ENCODE measurements at places on chromosomes 2 and 18.

DNA sequence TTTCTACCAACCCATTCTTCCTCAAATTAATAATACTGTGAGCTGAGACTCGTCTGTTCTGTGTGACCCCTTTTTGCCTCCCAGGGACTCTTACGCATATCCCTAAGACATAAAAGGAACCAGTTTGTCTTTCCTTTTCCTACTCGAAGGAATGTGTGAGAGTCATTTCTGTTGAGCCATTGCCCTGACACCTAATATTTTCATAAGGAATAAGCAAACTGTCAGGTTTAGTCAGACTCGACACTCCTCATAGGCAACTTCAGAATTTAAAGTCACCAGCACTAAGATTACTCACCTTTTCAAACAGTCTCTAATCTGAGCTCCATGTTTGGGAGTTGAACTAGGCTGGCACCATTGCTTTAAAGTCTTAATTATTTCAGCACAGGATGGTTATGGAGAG is 305.5 kb downstream of the IKZF2 start:
- DNase-seq, result no peak

GRCh38 chr2:45494275-45494977 is 116.6 kb downstream of the SRBD1 start:
- peak; percentile 40 for DNase-seq

DNA sequence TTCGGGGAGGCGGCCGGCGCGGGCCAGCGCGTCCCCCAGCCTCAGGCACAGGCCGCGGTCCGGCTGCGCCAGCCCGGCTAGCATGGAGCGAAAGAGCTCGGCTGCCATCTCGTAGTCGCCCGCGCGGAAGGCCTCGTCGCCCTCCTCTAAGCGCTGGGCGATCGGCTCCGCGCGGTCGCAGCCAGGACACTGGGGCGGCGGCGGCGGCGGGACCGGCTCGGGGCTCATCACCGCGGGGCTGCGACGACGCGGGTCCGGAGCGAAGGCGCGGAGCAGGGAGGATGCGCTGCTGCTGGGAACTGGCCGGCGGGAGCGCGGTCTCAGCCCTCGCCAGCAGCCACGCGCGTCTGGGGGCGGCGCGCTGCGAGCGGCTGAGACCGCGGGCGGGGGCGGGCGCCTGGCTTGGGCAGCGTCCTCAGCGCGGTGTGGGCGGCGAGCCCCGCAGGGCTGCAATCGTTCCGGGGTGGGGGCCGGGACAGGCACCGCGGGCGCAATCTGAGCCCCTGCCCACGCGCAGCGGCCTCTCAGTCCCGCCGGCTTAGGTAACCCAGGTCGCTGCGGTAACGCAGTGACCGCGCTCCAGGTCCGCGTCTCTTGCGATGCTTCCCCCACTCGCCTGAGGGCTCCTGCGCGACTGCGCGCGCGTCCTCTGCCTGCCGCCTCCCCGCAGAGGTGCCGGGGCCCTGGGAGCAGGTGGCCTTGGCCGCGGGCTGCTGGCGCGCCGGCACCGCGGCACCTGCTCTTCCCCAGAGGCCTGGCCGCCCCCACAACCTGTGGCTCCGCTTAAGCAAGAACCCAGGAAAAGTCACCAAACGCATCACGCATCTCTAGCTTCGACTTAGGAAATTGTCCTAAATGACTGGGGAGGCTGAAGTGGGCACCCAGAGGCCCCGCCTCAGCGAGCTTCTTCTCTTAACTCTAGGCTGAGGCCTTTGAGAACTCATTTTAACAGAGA is at the start of gene LONRF2:
Gene LONRF2, minus strand, starts transcription at position 636 of the 955 bp plus-strand sequence. Its CDS starts 408 bp downstream, at position 228.
- DNase-seq, result no peak

DNA sequence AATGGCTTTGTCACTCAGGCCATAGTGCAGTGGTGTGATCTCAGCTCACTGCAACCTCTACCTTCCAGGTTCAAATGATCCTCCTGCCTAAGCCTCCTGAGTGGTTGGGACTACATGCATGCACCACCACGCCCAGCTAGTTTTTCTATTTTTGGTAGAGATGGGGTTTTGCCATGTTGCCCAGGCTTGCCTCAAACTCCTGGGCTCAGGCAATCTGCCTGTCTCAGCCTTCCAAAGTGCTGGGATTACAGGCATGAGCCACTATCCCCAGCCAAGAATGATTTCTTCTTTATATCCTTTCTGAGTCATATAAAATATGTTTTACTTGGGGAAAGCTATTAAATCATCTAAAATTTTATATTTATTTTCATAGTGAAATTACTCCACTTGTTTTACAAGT is 61.3 kb downstream of the CYBRD1 start:
- no peak for DNase-seq

DNA sequence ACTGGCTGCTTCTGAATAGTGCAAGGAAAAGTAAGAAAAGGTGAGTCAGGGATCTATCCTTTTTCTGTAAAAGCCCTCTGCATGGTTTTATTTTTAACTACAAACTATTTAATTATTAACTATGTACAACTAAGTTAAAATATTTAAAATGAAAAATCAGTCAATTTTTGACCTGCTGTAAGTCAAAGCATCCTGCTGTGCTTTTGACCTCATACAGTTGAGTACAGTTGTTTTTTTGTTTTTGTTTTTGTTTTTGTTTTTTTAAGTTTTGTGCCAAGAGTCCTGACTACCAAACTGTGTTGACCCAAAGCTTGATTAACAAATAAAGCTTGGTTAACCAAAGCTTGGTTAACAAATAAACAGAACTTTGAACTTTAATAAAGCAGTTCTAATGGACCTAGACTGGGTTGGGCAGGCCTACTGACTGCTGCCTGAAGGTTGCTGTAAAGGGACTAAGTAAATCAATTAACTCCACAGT is at the start of gene ACMSD:
Gene ACMSD, plus strand, starts transcription at position 474 of the 478 bp plus-strand sequence. CDS start 67 bp downstream, outside the sequence.
- no peak for DNase-seq

DNA sequence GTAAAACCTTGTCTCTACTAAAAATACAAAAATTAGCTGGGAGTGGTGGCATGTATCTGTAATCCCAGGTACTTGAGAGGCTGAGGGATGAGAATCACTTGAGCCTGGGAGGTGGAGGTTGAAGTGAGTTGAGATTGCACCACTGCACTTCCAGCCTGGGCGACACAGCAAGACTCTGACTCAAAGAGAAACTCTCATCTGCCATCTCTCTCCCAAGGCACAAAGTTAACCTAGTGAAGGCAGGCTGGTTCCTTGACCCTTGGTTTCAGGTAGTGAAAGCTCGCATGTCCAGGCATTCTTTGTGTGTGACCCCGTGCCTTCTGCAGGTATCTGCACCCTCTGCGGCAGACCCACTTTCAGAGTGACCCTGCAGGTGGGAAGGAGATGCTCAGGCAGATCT is 100.0 kb downstream of the WDSUB1 start:
- DNase-seq, result no peak

- DNase-seq, result no peak
These were observed 23.1 kb upstream of the CHAC2 start for GRCh38 chr2:53744395-53745065.

DNA sequence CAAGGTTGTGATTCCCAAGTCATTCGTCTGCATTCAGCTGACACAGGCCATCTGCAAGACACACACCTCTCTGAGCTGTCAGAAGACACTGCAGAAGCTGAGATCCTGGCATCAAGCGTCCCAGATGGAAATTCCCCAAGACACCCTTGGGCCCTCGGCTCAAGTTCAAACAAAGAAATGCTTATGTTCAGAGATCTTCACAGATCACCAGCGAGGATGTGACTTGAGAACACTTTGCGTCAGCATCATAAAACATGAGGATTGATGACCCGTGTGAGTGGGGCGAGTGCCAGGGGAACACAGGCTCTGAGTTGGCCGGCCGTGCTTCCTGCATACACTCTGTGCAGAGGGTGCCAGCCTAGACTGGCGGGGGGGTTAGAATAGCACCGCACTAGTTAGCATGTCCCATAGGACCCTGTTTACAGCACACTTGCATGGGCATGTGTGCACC is 36.8 kb downstream of the KCNIP3 start:
- peak; percentile 80 for DNase-seq

DNA sequence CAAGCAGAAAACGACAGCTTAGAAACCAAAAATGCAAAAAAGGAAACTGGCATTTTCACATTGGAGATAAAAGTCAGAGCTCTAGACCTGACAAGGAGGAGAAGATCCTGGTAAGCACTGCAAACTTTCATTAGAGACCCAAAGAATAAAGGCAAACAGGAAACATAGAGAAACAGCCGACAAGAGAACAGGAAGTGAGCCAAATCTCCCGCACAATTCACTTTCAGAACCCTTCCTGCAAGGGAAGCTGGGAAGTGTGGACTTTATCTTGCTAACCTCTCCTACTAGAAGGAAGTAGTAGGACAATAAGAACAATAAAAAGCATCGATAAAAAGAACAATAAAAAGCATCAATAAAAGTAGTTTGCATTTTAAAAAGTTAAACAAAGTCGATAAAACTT is 417.8 kb upstream of the SPHKAP start:
- DNase-seq, result no peak

- no peak for DNase-seq
These were observed 775 bp downstream of the WDR12 start for GRCh38 chr2:202910698-202911097.

DNA sequence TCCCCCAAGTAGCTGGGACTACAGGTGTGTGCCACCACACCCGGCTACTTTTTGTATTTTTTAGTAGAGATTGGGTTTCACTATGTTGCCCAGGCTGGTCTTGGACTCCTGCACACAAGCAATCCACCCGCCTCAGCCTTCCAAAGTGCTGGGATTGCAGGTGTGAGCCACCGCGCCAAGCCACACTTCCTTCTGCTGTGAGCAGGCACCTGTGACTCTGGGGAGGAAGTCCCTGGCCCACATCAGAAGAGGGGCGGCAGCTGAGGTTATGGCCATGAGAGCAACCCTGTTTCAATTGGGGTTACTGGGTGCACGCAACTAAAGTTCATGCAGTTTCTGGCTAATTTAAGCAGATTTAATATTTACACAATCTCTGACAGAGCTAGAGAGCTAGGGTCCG is 91.0 kb downstream of the PLB1 start:
- no peak for DNase-seq

DNA sequence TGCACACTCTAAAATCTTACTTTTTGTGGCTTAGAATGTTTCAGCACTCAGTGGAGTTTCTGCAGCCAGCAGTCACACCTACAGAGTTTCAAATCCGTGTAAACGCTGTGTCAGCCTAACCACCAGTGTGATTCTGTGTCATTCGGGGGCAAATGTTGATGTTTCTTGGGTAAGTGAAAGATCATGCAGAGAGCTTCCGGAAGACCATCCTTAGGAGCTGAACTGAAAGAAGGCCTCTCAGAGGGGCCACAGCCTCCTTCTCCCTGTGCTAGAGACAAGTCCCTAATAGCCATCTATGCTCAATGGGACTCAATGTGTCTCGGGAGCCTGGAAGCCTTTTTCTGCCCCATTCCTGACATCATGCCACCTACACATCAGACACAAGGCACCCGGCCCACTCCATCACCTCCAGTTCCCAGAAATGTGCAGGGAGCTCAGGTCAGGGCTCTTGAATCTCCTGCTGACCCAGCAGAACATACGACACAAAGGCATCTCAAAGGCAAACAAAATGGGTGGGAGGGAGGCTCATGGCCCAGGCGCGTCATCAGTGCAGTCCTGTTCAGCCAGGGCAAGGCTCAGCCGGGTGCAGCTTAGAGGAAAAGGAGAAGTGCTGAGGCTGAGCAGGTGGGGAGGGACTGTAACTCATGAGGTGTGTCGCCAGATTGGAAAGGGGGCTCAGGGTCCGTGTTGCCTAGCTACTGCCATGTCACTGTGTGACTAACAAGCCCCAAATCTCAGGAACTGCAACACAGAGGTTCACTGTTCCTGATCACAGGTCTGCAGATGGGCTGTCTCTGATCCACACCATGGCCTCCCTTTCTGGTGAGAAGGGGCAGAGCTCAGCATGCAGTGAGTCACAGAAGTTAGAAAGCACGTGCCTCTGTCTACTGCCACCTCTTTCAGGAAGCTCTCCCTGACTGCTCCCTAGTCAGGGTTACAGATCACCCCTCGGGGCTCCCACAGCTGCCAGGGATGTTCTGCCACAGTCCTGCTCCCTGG is 82.0 kb downstream of the SMAD7 start:
- DNase-seq, result no peak

GRCh38 chr2:86284401-86284841 is 53.0 kb downstream of the REEP1 start:
- no peak for DNase-seq

- DNase-seq, result no peak
These were observed 339.2 kb downstream of the RNF144A start for GRCh38 chr2:7256377-7256776.

- no peak for DNase-seq
These were observed 3.0 kb upstream of the ITM2C start for GRCh38 chr2:230861552-230862255.

DNA sequence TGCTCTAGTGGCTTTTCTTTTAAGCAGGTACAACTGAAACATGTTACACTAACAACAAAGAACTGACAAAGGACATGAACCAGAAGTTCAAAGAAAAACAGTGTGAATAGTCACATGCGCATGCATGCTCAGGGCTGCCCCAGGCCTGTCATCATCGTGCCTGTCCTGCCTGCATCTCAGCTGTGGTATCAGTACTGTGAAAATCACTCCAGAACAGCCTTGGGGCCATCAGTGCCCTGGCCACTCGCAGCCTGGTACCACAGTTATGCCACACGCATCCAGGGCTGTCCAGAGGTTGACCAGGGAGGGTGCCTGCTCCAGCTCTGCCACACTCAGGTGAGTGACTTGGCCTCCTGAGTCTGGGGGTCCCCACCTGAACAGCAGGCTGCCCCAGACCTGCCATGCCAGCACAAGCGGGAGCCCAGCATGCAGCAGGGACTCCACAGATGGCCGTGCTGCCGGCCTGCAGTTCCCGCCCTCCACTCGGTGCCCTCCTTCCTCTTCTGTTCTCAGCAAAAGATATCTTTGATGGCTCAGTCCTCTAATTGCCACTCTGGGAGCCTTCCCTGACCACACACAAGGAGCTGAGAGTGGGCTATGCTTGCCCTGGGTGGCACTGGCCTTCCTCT is 12.3 kb downstream of the LIMS2 start:
- DNase-seq, result no peak

GRCh38 chr2:67455219-67456142 is 58.3 kb downstream of the ETAA1 start:
- no peak for DNase-seq

DNA sequence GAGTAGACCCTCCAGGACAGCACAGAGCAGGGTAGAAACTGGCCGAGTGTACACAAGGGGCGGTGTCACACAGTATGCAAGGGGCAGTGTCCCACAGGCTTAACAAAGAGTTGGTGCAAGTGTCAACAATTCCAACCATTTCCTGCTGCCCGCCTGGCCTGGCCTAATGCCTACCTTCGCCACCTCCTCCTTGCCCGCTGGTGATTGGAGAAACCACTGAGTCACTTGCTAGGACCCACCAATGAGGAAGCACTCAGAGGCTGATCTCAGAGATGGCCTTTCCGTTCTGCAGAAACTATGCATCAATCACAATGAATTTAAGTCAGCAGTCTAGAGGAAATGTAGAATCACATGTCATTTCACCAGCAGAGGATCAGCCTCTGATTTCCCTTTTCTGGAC is 263.3 kb upstream of the PKDCC start:
- no peak for DNase-seq

DNA sequence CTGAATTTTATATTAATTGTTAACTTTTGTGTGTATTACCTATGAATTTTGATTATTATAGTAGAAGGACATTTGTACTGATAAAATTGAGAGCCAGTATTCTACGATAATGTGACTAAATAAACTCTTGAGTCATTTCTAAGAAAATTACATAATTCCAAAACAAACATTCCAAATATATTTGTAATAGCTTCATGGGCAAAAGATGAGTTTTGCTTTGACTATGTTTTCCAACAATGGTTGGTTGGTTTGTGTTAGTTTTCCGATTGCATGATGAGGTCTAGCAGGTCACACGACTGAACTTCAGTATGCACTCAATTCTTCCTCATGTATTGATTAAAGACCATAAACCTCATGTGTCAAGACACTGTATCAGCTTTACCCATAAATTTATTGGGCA is 71.7 kb upstream of the WDR75 start:
- DNase-seq, result no peak

- no peak for DNase-seq
These were observed 5.3 kb downstream of the EIF5B start for GRCh38 chr2:99342536-99342935.

Data from HCT116 (cell line).